ENCODE measurements at places on chromosomes 7 and 10. TPM values are rescaled to one million over a fixed set of nuclear protein-coding genes. Genes with fewer than 3 reads are reported as not detected.

- DNase-seq = peak; percentile 64
Observed at GRCh38 chr7:20798081-20798693, 11.5 kb upstream of the SP8 start.

DNA sequence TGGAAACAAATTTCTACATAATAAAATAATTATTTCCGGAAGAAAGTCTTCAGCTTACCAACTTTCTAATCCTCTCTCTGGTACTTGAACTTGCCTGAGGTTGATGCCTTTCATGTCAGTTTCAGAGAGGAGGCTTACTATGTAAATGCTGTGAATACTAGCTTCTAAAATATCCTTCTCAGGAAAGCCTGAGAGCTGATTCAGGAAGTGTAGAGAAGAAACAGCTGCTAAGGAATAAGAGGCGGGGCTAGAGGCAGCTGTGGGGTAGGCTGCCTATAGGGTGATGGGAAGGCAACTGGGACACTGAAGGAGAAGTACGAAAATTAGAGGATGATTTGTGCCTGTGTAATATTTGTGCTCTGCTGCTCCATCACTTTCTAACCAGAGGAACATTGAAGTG is 69.3 kb downstream of the AVL9 start:
- no peak for DNase-seq

- DNase-seq = no peak
Observed at GRCh38 chr7:52726986-52727385, 308.4 kb upstream of the POM121L12 start.

DNA sequence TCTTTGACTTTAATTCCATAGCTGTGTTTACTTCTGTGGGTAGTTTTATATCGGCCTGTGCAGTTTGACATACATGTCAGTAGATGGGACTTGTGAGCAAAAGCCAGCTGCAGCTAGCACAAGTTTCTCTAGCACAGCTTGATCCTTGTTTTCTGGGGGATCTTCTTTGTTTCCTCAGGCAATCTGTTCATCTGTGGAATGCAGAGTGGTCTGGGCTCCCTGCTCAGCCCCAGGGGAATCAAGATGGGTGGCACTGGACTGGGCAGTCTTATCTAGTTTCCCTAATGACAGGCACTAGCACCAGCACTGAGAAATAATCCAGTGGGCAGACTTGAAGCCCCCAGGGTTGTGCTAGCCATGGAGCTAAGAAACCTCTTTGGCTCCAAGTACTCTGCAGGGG is 40.8 kb downstream of the CYP2C19 start:
- no peak for DNase-seq

The HYAL4 gene
- total RNA-seq = not detected

DNA sequence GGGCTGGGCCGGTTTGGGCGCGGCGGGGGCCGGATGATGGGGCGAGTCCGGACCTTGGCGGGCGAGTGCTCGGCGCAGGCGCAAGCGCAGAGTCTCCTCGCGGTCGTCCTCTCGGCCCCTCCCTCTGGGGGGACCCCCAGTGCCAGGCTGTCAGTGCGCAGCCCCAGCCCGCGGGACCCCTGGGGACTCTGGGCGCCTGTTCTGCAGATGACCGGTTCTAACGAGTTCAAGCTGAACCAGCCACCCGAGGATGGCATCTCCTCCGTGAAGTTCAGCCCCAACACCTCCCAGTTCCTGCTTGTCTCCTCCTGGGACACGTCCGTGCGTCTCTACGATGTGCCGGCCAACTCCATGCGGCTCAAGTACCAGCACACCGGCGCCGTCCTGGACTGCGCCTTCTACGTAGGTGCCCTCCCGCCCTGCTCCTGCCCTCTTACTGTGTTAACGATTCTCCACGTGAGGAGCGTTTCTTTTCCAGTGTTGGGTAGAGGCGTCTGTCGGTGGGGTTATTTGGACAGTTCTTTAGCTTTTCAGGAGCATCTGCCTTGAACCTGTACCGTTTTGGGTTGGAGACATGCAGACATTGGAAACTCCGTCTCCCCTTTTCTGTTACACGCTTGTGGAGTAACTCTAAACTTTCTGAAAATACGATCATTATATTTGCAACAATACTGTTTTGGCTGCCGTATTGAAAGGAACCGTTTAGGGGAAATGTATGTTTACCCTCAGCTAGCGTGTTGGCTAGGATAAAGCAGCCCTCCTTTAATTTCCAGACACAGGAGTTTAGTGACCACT is 706 bp downstream of the BUB3 start:
- DNase-seq = peak; percentile 48

The COL13A1 gene
- not detected for total RNA-seq

- DNase-seq = no peak
Observed at GRCh38 chr7:130356876-130357611, 12.4 kb downstream of the CPA5 start.

- DNase-seq = no peak
Observed at GRCh38 chr7:16317406-16317805, 103.9 kb downstream of the CRPPA start.

DNA sequence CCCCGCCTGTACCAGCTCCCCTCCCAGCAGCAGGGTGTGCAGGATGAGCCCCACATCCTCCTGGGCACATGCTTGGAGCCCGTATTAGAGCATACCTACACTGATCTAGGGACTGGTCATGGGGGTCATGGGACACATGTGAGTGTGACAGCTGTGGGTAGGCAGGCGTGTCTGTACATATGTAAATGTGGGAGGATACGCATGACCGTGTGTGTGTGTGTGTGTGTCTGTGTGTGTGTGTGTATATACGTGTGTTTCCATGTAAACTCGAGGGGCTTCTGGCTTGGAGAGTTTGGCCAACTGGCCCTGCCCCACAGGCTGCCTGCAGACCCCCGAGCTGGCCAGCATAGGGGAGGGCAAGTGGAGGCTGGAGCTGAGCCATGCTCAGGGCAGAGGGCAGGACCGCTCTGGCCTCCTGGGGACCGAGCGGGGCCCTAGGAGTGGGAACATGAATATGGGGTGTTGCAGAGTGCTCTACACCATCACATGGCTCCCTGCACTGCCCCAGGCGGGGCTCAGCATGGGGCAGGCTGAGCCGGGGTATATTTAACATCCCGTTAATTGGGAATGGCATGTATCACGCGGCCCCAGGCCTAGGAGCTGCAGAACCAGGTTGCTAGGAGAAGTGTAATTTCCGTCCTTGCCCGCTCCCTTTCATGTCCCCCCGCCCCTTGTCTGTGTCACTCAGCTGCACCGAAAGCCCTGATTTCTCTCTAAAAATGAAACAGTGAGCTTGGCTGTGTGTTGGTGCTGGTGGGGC is 152.7 kb upstream of the PCBD1 start:
- no peak for DNase-seq

- no peak for DNase-seq
Observed at GRCh38 chr10:7045891-7046599, 364.8 kb downstream of the SFMBT2 start.

DNA sequence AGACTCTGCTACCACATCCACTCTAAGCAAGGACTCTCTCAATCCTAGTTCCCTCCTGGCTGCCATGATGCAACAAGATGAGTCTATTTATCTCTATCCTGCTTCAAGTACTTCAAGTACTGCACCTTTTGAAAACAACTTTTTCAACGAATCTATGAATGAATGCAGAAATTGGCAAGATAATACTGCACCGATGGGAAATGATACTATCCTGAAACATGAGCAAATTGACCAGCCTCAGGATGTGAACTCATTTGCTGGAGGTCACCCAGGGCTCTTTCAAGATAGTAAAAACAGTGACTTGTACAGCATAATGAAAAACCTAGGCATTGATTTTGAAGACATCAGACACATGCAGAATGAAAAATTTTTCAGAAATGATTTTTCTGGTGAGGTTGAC is 40.7 kb downstream of the AHR start:
- DNase-seq = no peak

DNA sequence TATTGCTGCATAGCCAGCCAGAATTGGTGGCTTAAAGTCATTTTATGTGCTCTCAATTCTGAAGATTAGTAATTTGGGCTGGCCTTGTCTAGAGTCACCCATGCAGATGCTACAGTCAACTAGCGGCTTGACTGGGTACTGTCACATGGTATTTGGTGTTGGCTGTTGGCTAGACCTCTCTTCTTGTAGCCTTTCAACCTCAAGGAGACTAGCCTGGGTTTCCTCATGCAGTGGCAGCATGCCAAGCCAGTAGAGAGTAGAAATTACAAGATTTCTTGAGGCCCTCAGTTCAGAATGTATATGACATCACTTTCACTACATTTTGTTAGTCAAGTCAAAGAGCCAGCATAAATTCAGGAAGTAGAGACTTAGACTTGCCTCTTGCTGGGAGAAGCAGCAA is 3.7 kb upstream of the ZNF800 start:
- DNase-seq = no peak

GRCh38 chr7:129740574-129741410 is 129.3 kb downstream of the NRF1 start:
- no peak for DNase-seq

- DNase-seq = no peak
Observed at GRCh38 chr10:44316922-44317215, 68.0 kb downstream of the CXCL12 start.

GRCh38 chr10:1648648-1649047 is 88.7 kb downstream of the ADARB2 start:
- no peak for DNase-seq

GRCh38 chr7:126398285-126398684 is 854.5 kb downstream of the GRM8 start:
- DNase-seq = no peak

DNA sequence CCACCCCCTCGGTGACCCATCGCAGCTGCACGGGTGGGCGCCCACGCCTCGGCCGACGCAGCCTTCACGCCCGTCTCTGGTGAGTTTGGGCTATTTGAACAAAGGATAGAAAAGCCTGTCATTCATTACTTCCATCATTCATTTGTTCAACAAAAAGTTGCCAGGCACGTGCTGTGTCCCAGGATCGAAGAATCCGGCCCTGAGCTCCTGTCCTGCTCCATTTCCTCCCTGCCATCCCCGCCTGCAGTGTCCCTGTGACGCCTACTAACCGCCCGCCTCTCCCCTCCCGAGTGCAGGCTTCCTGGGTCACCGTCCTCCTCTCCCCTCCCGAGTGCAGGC is 340.1 kb downstream of the WDR37 start:
- DNase-seq = no peak

DNA sequence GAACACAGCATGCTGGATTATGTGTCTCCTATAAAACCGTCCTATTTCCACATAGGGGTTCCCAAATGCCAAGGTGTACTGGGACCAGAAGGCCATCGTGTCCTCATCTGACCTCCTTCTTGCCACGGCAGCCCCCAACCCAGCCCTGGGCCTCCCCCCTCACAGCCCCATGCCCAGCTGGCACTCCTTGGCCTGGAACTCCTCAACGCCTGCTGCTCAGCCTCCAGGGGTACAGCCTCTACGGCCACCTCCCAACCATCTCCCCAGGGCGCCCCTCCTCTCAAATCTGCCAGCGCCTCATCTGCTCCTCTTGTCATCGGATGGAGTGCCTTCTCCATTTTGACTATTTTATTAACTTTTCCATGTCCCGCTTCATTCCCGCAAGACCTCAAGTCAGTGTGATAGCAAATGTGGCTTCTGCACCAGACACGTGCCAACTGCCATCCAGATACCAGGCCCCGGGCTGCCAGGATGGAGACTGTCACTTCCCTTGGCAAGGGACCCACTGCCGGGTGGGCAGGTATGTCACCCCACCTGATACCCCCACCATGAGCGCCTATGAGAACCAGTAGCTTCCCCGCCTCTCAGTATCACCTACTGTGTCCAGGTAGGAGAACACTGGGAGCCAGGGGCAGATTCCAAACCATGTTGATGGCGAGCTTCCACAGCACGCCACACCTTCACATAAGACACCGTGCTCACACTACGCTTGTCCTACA is 106.7 kb downstream of the EBF3 start:
- no peak for DNase-seq

DNA sequence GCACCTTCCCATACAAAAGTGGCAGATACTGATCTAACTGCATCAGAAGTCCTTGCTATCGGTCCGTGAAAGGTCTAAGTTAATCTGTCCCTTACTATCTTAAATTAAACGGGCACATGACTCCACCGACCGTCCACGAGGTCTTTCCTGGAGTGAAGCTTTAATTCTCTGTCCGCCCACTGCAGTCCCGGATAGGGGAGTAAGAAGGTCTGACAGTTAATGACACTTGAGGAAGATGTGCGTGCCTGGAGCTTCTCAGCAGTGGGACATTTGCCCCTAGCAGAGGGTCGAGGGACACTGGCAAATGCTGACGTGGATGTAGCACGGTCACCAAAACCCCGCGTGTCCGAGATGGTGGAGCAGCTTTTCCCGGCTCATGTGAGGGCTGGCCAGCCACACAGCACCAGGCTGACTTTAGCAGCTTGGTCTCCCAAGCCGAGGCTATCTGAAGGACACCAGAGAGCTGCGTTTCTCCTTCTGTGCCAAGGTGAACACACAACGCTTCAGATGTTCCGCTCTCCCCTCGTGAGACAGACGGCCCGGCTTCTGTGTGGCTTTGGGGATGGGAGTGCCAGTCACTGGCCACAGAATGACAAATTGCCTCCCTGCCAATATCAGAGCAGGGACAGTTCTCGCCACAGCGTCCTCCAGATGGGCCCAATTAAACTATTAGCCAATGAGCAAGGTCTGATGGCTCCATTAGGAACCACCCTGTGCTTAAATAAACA is 86.6 kb downstream of the ADARB2 start:
- no peak for DNase-seq

GRCh38 chr7:84612981-84613681 is 418.5 kb upstream of the SEMA3A start:
- no peak for DNase-seq

The PAX4 gene
- total RNA-seq = not detected

GRCh38 chr7:90469554-90469953 is at the start of gene PTTG1IP2:
Gene PTTG1IP2 (plus strand): TSS chr7:90469639. CDS start chr7:90469787, 148 bp downstream.
- DNase-seq = no peak

The INMT gene
- total RNA-seq = 0.30 TPM

DNA sequence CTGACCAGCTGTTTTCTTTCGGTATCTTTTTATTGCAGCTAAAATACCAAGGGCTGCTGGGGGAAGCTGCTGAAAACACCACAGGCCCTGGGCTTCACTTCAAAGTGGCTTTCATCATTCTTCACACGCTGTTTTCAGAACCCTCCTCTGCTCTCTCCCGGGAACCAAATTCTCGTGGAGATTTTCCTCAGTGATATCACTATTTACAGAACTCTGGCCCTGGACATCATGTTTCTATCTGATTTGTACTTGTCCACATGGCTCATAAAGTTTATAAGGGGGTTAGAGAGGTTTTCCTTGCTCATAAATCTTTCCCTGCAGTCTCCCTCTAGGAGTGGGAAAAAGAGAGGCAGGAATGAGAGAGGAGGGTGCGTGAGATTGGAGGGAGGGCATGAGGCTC is 177.4 kb upstream of the NPVF start:
- DNase-seq = no peak

GRCh38 chr7:111147708-111148533 is 57.0 kb downstream of the LRRN3 start:
- no peak for DNase-seq

- no peak for DNase-seq
Observed at GRCh38 chr7:112858838-112859237, 68.6 kb upstream of the TMEM168 start.

DNA sequence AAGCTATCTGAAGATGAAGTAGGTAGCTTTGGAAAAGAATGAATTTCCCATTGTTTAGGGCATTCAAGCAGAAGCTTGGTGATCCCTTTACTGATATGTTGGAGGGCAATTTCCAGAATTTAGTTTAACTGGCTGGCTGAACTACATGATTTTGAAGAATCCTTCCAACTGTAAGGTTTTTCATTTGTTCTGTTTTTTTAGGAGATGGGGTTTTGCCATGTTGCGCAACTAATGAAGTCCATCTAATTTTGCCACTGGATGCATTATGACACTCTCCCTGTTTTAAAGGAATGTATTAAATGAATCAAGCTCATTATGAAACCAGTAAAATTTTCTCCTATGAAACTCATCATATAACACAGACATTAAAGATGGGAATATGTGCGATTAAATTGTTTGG is 6.1 kb upstream of the DDX50 start:
- no peak for DNase-seq

- DNase-seq = peak; percentile 81
Observed at GRCh38 chr10:135601-136464, 578 bp downstream of the ZMYND11 start.
